ENCODE measurements at places on chromosomes 4 and X.

DNA sequence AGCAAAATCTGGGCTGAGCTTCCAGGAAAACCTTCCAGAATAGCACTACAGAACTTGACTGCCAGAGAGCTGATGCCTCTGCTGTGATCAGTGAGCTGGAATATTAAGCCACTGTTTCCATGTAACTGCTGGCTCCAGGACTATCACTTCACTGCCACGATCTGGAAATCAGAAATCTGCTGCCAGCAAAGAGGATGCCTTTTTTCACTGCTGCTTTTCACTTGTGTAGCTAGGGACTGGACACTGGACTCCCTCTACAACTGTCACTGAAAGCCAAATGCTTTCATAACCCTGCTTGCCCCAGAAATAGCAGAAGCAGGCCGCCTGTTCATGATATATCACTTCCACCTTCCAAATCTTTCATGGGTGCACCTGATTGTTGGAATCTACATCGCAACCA lies 9.4 kb upstream of the AP1S2 start:
- no peak for DNase-seq

GRCh38 chr4:3157366-3157765 lies 82.9 kb downstream of the HTT start:
- no peak for DNase-seq

GRCh38 chrX:41064018-41064417 lies 21.2 kb upstream of the USP9X start:
- no peak for DNase-seq

DNA sequence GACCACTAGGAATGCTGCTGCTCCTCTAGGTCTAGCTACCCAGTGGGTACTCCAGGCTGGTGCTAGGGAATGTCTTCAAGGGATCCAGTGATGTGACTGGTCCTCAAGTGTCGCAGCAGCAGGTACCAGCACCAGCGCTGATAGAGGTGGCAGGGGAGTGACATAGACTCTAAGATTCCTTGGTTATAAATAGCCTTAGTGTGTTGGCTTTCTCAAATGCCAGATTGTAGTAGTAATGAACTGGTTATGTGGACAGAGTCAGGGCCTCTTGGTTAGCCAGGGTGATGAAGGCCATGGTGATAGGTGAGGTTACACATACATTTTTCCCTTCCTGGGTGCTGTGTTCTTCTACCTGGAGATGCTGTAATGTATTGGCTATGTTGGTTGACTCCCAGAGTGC lies 38.3 kb downstream of the DCLK2 start:
- DNase-seq, result no peak

DNA sequence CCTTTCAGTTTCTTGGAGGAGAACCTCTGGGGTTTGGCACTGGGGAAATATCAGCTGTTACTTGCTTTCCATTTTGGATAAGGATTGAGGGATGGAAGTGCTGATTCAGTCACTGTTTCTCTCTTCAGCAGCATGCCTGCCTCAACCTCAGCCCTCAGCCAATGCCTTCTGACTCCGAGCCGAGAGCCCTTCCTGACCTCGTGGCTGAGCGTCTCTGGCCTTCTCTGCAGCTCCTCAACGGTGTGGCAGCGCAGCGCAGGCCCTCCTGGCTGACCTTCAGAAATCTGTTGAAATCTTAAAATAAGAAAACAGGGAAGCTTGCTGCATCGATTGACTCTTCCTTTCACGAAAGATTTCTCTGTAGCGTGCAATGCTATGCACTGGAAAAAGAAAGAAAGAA lies 434.3 kb upstream of the FAT1 start:
- DNase-seq, result no peak

GRCh38 chrX:109049903-109050302 lies 313.5 kb upstream of the IRS4 start:
- no peak for DNase-seq

GRCh38 chrX:45428831-45429230 lies 228.2 kb upstream of the DIPK2B start:
- no peak for DNase-seq

GRCh38 chr4:168998596-168998995 lies 11.5 kb downstream of the CBR4 start:
- no peak for DNase-seq

GRCh38 chr4:25051534-25051933 lies 20.8 kb upstream of the LGI2 start:
- DNase-seq, result no peak

DNA sequence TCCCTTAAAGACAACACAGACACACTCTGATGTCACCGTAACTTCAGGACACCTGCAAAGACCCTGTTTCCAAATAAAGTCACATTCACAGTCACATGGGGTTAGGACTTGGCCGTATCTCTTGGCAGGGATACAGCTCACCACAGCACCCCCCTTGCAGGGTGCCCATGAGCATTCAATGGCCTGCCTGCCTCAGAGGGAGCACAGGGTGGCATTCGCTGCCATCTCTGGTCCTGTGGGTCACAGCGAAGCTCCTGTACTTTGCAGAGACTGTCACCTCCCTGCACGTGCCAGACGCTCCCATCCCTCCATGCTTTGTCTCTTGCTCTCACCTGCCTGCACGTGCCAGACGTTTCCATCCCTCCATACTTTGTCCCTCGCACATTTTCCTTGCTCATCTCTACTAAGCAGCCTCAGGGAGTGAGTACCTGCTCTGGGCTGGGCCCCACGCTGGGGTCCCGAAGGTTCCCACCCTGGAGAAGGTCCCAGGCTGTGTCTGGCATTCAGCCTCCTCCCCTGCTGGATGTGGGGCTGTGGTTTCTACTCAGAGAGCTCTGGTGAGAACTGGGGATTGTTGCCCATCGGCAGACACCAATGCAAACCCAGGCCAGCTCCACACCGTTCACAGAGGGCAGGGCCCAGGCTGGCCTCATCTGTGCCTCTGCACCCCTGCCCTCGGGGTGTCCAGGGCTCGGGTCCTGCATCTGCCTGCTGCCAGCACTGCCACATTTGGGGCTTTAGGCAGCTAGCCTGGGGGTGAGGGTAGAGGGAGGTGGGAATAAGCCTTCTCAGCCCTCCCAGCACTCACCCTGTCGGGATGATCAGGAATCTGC lies 15.8 kb downstream of the HTRA3 start:
- no peak for DNase-seq

GRCh38 chr4:117383468-117383867 lies 298.1 kb upstream of the TRAM1L1 start:
- no peak for DNase-seq
